ENCODE measurements at places on chromosomes 1 and 21.
A peak's percentile ranks its signal among the peaks of the same experiment; 100 is the strongest.

GRCh38 chr1:46043458-46044017 is 88.9 kb downstream of the PIK3R3 start:
- no peak for DNase-seq

DNA sequence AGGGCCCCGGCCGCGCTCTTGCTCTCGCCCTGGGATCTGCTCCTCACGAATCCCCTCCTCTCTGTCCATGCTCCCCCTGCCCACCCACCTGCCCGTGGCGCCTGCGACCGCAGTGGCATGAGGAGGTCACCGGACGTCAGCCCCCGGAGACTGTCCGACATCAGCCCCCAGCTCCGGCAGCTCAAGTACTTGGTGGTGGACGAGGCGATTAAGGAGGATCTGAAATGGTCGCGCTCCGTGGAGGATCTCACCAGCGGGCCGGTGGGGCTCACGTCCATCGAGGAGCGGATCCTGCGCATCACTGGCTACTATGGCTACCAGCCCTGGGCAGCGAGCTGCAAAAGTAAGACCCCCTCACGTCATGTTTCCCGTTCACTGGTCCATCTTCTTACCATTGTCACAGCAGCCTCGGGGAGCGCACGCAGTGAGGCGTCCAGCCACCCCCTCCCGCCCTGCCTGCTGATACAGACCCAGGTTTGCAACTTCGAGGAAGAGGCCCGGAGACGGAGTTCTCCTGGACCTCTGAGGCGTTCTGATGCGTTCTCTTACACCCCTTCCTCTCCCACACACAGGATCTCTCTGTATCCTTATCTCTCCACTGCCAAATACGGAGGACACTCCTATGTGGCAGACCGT is 1.1 kb downstream of the SLC35F3 start:
- DNase-seq: no peak

- no peak for DNase-seq
These were observed 7.2 kb upstream of the FBXO28 start for GRCh38 chr1:224106568-224107281.

- no peak for DNase-seq
These were observed 88.1 kb upstream of the JAK1 start for GRCh38 chr1:65054481-65054880.

GRCh38 chr1:95604771-95605170 is 370.8 kb downstream of the RWDD3 start:
- no peak for DNase-seq

DNA sequence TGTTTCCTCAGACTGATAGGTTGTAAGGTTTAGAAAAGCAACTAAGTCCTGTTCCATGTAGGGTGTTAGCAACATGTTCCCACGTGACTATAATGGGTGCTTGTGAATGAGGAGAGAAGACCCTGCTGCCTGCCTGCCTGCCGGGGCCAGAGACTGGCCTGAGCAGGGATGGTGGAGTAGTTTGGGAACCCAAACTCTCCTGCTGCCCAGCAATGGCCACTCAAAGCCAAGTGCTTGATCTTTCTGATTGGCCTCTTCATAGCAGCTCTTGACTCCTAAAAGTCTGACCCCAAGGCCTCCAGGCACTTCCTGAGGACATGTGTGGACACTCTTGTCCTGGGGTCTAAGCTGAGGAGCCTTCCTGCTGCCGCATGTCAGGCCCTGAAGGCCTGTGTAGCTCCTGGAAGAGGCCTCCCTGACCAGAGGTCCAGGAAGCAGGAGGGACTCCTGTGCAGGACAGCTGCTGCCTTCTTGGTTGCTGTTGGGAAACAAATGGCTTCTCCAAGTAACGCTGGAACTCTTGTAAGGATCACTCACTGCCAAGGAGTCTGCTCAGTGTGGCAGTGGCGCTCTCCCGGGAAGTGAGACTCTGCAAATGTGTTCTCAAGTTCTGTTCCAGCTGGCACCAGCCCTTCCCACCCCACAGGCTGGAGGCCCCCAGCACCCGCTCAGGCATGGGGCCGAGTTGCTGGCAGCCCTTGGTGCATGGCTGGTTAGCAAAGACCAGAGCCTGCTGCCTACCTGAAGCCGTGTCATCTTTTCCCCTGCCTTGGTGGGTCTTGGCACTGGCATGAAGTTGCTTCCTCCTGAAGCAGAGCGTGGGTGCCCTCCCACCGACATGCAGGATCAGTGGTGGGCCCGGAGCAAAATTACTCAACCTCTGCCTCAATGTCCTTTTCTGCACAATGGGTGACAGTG is 35.5 kb downstream of the MAN1C1 start:
- DNase-seq: no peak

DNA sequence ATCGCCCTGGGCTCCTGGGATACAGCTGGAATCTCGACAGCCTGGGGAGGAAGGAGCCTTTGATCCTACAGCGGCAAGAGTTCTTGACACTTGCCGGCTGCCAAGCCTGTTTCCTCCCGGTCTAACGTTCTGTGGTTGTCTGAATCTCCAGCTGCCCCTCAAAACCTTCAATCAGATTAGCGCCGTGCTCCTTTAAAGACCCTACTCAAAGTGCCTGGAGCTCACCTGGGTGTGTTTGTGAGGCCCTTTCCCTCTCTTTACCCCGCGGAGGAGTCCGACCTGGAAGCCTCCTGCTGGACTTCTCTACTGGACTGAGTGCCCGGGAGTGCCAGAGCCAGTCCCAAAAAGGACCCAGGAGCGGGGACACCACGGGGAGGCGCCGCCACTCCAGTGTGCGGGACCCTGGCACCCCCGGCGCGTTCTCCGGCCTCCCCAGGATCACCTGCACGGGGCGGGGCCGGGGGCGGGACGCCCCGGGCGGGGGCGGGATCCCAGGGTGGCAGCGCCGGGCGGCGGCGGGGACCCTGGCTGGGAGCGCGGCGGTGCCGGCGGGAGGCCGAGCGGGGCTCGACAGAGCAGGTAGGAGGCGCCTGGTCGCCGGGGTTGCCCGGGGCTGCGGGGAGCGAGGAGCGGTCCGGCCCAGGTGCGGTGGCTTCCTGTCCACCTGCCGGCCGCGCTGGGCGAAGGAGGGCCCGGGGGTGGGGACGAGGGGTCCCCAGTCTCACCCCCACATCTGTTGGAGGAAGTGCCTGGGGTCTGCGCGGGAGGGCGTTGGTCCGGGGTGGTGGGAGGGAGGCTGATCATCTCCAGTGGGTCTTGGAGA is at the start of gene NCMAP:
TSS of gene NCMAP (plus strand) at position 497 of the 823 bp plus-strand sequence. CDS start 39,344 bp downstream, outside the sequence.
- DNase-seq: peak; percentile 84

GRCh38 chr1:38231941-38232340 is 185.3 kb upstream of the POU3F1 start:
- no peak for DNase-seq
